ENCODE measurements at places on chromosomes 4 and X.

DNA sequence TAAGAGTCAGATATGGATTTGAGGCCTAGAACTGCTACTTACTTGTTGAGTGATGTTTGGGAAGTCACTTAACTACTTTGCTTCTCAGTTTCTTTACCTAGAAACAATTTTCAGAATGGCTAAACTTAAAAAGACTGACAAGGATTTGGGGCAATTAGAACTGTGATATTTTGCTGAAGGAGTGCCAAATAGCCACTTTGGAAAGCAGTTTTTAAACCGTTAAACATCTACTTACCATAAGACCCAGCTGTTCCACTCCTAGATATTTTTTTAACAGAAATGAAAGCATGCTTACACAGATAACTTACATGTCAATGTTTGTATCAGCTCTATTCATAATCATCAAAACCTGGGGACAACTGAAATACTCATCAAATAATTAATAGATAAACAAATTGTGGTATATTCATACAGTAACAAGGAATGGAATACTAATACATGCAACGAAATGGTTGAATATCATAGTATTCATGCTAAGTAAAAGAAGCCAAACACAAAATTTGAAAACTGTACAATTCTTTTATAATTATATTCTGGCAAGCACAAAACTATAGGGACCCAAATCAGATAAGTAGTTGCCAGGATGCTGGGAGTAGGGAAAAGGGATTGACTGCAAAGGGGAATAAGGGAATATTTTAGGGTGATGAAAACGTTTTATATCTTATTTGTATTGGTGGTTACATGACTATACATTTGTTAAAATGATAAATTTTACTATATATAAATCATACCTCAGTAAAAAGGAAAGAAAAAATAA lies 24.0 kb downstream of the RPA4 start:
- DNase-seq = no peak

GRCh38 chr4:174256277-174256713 lies 27.2 kb downstream of the FBXO8 start:
- DNase-seq = no peak

GRCh38 chr4:185265942-185266341 lies 56.5 kb downstream of the SNX25 start:
- peak; percentile 53 for DNase-seq

DNA sequence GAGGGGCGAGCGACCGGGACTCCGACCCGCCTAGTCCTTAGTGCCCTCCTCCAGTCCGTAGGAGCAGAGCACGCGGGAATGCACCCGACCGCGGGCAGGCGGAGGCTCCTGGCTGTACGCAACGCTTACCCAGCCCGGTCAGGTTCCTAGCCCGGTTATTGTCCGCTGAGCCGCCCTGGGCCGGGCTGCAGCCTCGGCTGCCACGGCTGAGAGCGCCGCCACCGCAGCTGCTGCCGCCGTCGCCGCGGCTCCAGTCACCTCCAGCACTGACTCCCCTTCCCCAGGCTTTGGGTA lies at the start of gene AMER1:
AMER1 (minus strand) TSS at position 268 of the 294 bp plus-strand sequence. CDS start 12,422 bp downstream, outside the sequence.
- no peak for DNase-seq

DNA sequence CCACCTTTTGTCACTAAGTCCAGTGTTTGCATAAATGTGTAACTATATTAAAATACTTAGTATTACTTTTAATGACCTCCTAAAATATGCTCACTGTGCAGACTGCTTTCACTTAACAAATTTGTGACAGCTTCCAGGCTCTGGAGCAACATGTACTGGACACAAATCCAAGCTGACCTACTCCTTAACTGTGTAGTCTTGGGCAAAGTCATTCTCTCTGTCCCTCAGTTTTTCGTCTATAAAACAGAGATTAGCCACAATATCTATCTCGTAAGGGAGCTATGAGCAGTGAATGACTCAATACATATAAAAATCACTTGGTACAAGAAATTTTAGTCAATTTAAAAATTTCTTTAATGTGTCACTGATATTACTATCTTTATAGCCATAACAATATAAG lies 20.4 kb upstream of the RAB40A start:
- no peak for DNase-seq

DNA sequence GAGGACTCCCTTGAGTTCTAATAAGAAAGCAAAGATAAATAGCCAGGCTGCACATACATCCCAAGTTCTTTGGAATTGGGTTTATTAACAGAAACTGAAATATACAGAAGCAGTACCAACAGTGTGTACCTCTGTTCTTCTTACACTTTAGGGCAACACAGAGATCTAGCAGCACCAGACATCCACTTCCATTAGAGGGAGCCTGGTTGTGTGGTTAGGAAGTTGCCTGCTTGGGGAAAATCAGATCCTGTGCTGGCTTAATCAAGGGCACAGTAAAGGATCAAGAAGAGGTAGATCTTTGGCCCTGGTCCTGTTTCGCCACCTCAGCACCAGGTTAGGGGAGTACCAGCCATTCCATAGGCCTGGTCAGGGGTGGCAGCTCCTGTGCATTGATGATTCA lies 231.1 kb upstream of the ARHGAP24 start:
- DNase-seq = no peak

DNA sequence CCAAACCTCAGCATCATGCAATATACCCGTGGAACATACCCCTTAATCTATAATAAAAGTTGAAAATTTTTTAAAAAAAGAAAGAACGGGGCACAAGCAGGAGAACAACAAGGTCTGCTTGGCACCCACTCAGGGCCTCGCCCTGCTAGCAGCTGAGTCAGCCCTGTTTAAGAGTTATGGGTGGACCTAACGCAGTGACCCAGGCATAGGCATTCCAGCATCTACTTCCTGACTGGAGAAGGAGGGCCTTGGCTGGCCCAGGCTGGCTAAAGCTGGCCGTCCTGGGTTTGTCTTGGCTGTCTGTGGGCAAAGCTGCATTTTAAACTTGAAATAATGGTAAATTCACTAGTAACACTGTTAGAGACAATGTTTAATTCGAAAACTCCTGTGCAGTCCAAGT lies 236.7 kb upstream of the PGRMC2 start:
- no peak for DNase-seq

GRCh38 chr4:83180431-83180968 lies 66.0 kb upstream of the PLAC8 start:
- DNase-seq = peak; percentile 83

GRCh38 chr4:78437608-78438088 lies 113.9 kb upstream of the ANXA3 start:
- no peak for DNase-seq

- DNase-seq = peak; percentile 50
Observed at GRCh38 chr4:24768006-24768405, 27.4 kb upstream of the SOD3 start.

GRCh38 chrX:24777660-24778059 lies 83.9 kb downstream of the POLA1 start:
- DNase-seq = peak; percentile 47

- no peak for DNase-seq
Observed at GRCh38 chr4:176307666-176307930, 12.2 kb upstream of the SPCS3 start.

DNA sequence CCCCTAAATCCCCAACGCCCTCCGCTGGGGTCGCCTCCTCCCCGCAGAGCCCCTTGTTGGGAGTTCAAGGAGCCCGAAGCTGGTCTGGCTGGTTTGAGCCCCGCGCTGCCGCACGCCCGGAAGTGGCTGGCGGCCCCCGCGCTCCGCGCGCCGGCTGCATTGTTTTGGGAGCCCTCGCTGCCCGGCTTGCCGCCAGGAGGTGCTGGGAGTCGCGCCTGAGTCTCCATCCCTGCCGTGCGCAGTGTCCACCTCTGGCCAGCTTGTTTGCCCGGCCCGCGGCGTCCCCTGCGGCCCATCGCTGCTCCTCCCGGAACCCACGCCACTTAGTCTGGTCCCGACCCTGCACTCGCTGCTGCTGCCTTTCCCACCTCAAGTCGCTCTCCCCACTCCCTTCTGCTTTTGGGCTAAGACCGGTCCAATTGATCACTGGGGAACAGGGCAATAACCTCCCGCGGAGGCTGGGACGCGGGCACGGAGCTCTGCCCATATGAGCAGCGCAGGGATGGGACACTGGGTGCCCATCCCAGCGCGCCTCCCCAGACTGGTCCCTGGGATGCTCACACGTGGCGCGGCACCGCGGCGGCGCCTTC lies 2.2 kb upstream of the SFRP2 start:
- DNase-seq = no peak

- no peak for DNase-seq
Observed at GRCh38 chr4:123832173-123833026, 435.8 kb downstream of the SPRY1 start.

- no peak for DNase-seq
Observed at GRCh38 chrX:117957128-117957527, 159.5 kb downstream of the KLHL13 start.

- no peak for DNase-seq
Observed at GRCh38 chrX:106247162-106247561, 79.1 kb downstream of the PWWP3B start.

DNA sequence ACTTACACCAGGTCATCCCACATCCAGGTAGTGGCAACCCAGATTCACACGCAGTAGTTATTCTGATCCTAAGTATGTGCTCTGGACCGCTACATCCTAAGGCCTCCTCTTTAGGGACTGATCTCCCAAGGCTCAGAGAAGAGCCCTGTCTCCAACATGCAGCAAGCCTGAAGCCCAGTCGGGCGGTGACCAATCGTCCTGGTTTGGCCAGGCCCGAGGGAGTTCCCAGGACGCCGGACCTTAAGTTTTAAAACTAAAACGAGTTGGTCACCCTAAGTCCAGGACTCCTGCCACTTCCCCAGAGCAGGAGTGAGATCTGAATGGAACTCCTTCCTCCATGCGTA lies 385 bp downstream of the LYAR start:
- no peak for DNase-seq

- DNase-seq = no peak
Observed at GRCh38 chr4:1927675-1928074, 56.5 kb downstream of the NSD2 start.

- DNase-seq = peak; percentile 30
Observed at GRCh38 chrX:18410038-18410437, 15.4 kb upstream of the CDKL5 start.

All from GM12865 (cell line).